ENCODE measurements at places on chromosomes 6 and 20.

DNA sequence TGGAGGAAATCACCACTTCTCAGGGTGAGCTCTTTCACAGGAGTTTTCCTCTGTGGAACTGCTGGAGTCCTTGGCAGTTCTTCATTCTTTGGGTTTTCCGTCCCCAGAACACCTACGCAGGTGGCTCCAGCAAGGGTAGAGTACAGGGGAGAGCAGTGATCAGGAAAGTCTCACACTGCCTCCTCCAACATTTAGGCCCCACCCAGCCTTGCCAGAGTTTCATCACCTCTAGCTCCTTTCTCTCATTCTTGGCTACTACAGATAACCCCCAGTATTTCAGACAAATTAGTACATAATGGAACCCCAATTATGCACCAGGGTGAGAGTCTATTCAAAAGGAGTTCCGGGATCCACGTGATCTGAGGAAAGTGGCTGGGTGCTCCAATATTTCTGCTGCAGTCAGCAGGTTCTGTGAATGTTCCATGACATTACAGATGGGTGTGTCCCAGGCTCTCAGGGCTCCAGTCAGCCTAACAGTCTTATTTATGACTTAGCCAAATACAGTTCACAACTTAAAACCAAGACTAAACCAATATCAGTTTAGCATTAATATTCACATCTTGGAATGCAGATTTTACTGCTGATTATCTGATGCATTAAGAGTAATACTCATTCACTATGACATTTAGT is 44.6 kb downstream of the GPR63 start:
- no peak for DNase-seq

GRCh38 chr20:38196592-38196991 is 31.5 kb upstream of the TGM2 start:
- DNase-seq, result peak; percentile 83

GRCh38 chr6:152270301-152270925 is 366.7 kb downstream of the SYNE1 start:
- DNase-seq, result peak; percentile 85

DNA sequence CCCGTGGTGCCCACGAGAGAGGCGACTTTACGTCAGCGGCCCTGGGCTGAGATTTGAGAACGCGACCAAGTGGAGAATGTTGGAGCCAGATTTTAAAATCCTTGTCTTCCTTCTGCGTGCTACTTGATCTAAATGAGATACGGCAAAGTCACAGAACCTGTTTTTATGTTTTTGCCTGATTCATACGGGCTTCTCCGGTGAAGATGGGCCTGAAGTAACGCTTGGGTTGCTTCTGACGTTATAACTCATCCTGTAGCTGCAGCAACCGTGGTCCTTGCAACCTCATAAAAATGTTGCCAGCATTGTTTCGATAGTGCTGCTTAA is 462 bp upstream of the SLC35B3 start:
- no peak for DNase-seq

- DNase-seq, result no peak
These were observed 37.2 kb downstream of the C6orf132 start for GRCh38 chr6:42105156-42105648.

DNA sequence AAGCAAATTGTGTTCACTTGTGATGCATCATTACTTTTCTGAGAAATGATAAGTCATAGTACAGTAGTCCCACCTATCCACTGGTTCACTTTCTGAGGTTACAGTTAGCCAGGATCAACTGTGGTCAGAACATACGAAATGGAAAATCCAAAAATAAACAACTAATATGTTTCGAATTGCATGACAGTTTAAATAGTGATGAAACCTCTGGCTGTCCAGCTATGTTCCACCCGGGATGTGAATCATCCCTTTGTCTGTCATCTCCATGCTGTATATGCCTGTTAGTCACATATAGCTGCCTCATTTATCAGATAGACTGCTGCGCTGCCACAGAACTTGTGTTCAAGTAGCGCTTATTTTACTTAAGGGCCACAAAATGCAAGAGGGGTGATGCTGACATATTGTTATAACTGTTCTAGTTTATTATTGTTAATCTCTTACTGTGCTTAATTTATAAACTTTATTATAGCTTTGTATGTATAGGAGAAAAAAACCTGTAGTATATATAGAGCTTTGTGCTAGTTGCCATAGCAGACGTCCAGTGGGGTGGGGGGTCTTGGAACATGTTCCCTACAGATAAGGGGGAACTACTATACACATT is 29.2 kb downstream of the AFDN start:
- DNase-seq, result peak; percentile 96

GRCh38 chr6:11356404-11357155 is 124.1 kb upstream of the NEDD9 start:
- DNase-seq, result no peak

DNA sequence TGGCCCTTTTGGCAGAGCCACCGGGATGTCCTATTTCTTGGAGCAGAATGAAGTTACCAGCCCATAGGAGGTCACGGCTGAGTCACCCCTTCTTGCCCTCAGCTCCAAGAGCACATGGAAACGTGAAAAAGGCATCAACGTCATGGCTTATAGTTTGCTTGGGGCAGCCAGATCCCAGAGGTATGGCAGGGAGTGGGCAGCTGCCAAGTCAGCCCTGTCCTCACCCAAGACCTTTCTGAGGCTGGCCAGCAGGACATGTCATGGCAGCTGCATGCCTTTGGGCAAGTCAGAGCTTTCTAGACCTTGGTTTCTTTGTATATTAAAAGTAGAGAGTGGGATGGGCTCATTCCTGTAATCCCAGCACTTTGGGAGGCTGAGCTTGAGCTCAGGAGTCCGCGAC is 8.2 kb upstream of the MDFI start:
- DNase-seq, result no peak

GRCh38 chr20:990293-990959 is 11.7 kb downstream of the RSPO4 start:
- no peak for DNase-seq

DNA sequence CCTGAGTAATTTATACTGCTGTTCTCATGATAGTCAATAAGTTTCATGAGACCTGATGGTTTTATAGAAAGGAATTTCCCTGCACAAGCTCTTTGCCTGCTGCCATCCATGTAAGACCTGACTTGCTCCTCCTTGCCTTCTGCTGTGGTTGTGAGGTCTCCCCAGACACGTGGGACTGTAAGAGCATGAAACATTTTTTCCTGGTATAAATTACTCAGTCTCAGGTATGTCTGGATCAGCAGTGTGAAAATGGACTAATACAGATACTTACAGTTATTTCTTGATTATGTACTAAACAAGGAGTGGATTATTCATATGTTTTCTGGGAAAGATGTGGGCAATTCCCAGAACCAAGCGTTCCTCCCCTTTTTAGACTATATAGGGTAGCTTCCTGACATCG is 1.9 kb upstream of the TRIM38 start:
- DNase-seq, result no peak

DNA sequence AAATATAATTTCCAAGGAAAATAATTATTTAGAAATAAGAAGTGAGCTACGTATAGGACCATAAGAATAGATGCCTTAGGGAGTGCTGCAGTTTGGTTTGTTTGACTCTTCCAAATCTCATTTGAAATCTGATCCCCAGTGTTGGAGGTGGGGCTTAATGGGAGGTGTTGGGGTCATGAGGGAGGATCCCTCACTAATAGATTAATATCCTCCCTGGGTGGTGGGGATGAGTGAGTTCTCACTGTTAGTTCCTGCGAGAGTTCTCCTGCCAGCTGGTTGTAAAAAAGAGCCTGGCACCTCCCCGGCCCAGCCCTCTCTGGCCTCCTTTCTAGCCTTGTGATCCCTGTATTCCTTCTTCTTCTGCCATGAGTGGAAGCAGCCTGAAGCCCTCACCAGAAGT is 69.3 kb downstream of the RCAN2 start:
- DNase-seq, result no peak

GRCh38 chr6:156953127-156953478 is 175.9 kb downstream of the ARID1B start:
- DNase-seq, result no peak

DNA sequence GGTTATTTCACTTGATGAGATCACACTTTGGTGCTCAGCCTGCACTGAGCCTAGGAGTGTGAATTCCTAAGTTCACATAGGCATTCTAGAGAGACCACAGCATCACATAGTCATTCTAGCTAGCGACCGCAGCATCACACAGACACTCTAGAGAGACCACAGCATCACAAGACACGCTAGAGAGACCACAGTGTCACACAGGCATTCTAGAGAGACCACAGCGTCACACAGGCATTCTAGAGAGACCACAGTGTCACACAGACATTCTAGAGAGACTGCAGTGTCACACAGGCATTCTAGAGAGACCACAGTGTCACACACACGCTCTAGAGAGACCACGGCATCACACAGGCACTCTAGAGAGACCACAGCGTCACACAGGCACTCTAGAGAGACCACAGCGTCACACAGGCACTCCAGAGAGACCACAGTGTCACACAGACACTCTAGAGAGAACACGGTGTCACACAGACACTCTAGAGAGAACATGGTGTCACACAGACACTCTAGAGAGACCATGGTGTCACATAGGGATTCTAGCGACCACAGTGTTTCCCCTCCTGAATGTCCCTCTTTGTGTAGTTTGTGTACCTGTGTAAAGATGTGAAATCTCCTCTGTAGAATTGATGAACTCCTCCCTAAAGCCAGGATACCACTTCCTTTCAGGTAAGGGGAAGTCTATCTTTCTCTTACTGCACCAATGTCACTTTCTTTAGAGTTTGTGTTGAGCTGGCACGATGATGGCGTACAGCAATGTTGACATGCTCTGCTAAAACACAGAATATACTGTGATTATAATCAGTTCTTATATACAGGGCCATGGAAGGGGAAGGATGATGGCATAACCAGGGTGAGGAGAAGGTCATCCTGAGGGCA is 169.4 kb downstream of the ZDHHC14 start:
- DNase-seq, result no peak

DNA sequence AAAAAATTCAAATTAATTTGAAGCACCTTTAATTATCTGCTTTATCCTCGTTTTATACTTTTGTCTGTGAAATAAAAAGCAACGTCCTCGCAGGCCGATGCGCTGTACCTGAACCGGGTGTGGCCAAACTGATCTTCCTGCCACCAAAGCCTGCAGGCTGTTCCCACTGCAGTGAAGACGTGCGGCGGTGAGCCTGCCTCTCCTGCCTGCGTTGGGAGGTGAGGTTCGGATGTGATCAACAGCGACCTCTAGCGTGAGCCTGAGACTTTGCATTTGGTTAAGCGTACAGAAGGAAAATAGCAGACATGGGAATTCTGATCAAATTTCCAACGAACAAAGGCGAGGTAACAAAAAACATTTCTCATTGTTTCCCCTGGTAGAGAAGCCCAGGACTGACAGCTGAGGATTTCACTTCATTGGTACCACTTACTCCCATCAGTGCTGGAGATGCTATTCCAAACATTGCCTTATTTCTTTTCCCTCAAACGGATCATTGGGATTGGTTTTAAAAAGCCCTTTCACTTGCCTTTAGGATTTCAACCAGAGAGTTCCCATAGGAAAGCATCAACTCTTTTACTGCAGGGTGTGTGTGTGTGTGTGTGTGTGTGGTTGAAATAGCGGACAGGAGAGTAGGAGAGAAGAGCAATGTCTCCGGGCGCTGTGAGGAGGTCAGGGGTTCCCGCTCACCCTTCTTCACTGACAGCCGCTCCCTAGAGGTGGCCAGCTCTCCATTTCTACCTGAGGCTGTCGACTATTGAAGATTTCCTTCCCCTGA is 56.6 kb upstream of the CCN6 start:
- DNase-seq, result peak; percentile 89

DNA sequence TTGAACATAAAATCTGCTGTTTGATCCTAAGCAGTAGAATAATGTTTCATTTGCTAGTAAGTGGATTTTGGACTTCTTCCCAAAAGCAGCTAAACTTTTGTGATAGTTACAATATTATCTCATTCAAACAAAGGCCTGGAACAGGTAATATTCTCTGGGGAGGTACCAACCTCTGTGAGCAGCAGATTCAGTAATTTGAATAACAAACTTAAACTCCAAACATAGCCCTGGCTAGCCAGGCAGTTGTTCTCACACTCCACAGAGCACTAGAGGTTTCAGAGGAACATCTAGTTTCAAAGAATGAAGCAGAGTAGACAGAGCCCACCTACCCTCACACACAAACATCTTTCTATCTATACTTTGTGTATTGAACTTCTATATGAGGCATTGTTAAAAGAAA is 40.9 kb downstream of the LGSN start:
- no peak for DNase-seq

GRCh38 chr6:39353698-39354315 is 31.3 kb upstream of the KCNK16 start:
- no peak for DNase-seq

GRCh38 chr6:67287566-67287965 is 1347.5 kb upstream of the ADGRB3 start:
- DNase-seq, result no peak

DNA sequence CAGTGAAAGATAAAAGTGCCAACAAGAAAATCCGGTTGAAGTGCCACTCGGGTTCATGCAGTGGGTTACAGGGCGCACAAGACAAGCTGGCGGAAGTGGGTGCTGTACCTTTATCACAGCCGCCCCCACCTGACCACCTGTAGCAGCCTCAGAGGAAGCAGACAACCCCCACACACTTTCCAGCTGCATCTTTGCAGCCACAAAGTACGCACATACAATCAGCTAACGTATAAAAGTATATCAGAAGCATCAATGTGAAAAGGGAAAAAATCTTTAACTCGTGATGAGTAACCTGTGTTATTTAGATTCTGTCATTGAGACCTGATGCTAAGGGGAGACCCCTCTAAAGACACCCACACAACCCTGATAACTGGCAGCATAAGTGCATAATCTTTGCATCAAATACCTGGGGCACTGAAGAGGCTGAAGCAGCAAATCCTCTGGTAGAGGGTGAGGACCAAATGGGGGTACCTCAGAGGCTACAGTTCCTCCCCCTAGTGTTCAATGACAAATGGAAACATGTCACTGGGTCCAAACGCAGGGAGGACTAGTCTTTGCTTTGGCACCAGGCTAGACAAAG is 22.1 kb downstream of the BACH2 start:
- no peak for DNase-seq

GRCh38 chr20:36298061-36298460 is 8.1 kb upstream of the DLGAP4 start:
- DNase-seq, result no peak

GRCh38 chr20:64048402-64049044 is 916 bp downstream of the SOX18 start:
- DNase-seq, result no peak

DNA sequence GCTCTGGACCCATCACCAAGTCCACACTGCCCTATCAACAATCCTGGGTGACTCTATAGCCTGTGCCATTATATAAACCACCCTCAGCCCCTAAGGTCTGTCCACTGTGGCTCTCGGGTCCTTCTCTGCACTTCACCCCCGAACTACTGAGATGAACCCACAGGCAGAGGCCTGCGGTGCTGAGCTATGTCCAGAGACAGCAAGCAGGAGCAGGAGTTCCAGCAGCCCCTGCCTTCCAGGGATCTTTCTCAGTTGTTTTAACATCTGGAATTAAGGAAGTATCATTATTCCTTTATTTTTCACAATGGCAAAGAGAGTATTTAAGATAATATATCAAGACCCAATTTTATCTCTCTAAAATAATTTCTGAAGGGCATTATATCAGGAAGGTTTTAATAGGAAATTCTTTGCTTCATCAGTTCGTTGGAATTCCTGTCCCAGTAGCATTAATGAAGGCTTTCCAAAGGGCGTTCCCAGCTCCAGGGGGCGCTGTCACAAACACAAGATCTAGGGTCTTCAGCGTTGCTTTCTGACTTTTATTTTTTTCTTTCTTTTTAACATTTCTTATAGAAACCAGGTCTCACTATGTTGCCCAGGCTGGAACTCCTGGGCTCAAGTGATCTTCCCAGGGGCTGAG is 27.3 kb downstream of the RRBP1 start:
- DNase-seq, result peak; percentile 71

GRCh38 chr20:4897600-4897999 is 103.7 kb downstream of the SLC23A2 start:
- DNase-seq, result no peak
